ENCODE measurements at places on chromosomes 7 and 10.

GRCh38 chr10:26556748-26557640 lies 118.9 kb downstream of the APBB1IP start:
- peak; percentile 78 for DNase-seq

GRCh38 chr10:128325788-128326187 lies 199.6 kb upstream of the MKI67 start:
- no peak for DNase-seq

DNA sequence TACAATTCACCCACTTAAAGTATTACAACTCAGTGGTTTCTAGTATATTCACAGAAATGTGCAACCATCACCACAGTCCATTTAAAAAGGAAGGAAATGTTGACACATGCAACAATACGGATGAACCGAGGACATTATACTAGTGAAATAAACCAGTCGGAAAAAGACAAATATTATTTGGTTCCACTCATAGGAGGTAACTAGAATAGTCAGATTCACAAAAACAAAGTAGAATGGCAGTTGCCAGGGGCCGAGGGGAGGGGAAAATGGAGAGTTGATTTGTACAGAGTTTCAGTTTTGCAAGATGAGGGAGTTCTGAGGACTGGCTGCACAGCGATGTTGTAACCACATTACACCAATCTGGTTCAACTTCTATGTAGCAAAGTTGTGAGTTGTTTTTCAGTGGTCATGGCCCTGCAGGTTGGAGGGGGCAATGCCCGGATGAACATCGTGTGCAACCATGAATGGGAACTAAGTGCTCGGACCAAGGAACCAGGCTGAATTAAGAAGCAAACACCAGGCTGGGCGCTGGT lies 17.6 kb upstream of the TNPO3 start:
- DNase-seq, result peak; percentile 64

- DNase-seq, result no peak
Observed at GRCh38 chr7:44465490-44465889, 25.0 kb downstream of the NUDCD3 start.

DNA sequence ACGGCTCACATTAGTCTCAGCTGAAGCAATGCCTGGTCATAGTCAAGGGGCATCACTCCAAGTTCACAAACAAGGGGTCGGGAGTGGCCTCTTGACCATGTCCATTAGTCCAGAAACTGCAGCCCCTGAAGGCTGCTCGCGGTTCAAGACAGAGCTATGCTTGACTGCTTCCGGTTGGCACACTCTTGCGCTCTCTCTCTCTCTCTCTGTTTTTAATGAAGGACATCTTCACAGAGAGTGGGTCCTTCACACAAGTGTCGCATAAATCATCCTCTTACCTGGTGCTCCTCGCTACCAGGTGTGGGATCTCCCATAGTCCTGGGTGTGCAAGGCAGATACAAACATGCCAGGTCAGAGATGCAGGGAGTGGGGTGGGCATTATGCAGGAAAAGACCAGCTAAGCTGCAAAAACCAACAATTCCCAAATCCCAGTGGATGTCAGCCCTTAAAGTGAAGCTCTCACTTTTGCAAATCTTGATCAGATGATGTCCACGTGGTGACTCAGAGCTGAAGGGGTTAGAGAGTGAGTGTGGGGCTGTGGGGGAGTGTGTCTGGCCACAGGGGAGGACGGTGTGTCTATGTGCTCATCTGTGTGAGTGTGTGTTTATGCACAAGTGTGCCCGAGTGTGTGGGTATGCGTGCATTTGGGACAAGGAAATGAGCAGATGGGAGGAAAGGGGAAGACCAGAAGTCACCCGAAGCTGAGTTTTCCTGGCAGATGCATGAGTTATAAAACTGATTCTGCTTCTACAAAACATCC lies 83.7 kb upstream of the PPP2R2D start:
- DNase-seq, result no peak

Data from hematopoietic multipotent progenitor cell treated with erythropoietin and hydrocortisone succinate and interleukin-3 and kit ligand, for 6 days (in vitro differentiated cells).